Aortic smooth muscle cell (primary cell): ENCODE measurements at places on chromosomes 7 and 10. TPM values are rescaled to one million over a fixed set of nuclear protein-coding genes. Genes with fewer than 3 reads are reported as not detected.

ZC3HAV1 gene
- total RNA-seq: 30.5 and 30.8 TPM in 2 replicates

TET1 gene
- total RNA-seq: 1.2 and 3.4 TPM in 2 replicates

CALY gene
- not detected in 2 replicates for total RNA-seq

MPLKIP gene
- 9.5 and 10.4 TPM in 2 replicates for total RNA-seq
